ENCODE measurements at places on chromosomes 1 and 21. TPM values are rescaled to one million over a fixed set of nuclear protein-coding genes. Genes with fewer than 3 reads are reported as not detected.

Gene TFF3
- not detected for total RNA-seq

Gene TMPRSS15
- not detected for total RNA-seq

Gene INSRR
- total RNA-seq: under 0.01 TPM

Gene KCNN3
- total RNA-seq: 0.07 TPM

Gene KLHL12
- 36.0 TPM for total RNA-seq

Gene SLC45A1
- 5.6 TPM for total RNA-seq

Gene FAM151A
- not detected for total RNA-seq

Measured in smooth muscle cell of the pulmonary artery (primary cell).